ENCODE measurements at places on chromosomes 3 and 15. TPM values are rescaled to one million over a fixed set of nuclear protein-coding genes. Genes with fewer than 3 reads are reported as not detected.

DNA sequence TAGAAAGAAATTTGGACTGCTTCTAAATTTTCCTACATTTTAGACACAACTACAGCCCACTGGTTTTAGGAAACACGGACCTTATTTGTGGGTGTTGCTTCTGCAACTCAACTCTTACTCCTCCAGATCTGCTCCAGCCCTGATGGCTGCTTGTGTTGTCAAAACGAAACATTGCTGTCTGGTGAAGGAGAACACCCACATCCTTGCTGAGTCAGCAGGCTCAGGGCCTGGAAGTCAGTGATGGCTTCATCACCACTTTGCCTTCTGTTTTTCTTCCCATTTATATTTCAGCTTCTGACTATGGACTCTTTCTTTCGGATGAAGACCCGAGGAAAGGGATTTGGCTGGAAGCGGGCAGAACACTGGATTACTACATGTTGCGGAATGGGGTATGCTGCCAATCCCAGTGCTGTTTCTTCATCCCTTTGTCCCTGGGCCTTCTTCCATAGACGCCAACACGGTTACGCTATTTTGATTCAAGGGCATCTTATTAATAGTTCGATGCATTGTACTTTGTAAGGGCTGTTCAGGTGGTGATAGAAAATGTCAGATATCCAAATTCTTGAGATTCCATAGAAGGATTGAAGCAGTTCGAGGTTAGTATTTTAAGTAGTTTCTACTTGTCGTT, 392.6 kb upstream of the TPM1 start:
- peak; percentile 27 for DNase-seq

- no peak for DNase-seq
Measured at GRCh38 chr15:95295896-95296625, 1034.4 kb upstream of the NR2F2 start.

Gene SH2D7
- not detected for total RNA-seq

Gene OR5K2
- not detected for total RNA-seq

Gene GPR15
- not detected for total RNA-seq

- DNase-seq, result no peak
Measured at GRCh38 chr15:38877471-38877870, 312.9 kb upstream of the RASGRP1 start.
